Pericardium fibroblast (primary cell): ENCODE measurements at places on chromosomes 7 and 10. TPM values are rescaled to one million over a fixed set of nuclear protein-coding genes. Genes with fewer than 3 reads are reported as not detected.

NEUROG3 gene
- total RNA-seq, result not detected in 2 replicates

MRC1 gene
- 0.09 TPM in 1 of 2 replicates, not detected in the other for total RNA-seq

PDZD7 gene
- 0.35 and 1.4 TPM in 2 replicates for total RNA-seq

EVX1 gene
- not detected in 2 replicates for total RNA-seq

POLR2J2 gene
- total RNA-seq, result 0.23 TPM in 1 of 2 replicates, not detected in the other

COMTD1 gene
- 5.8 and 12.0 TPM in 2 replicates for total RNA-seq

ADCY1 gene
- total RNA-seq, result 0.23 and 1.9 TPM in 2 replicates

TMEM273 gene
- total RNA-seq, result not detected in 2 replicates

CHST15 gene
- total RNA-seq, result 7.3 and 20.4 TPM in 2 replicates

IQUB gene
- total RNA-seq, result under 0.01 and 0.94 TPM in 2 replicates

FFAR4 gene
- total RNA-seq, result not detected in 2 replicates

PTF1A gene
- not detected in 2 replicates for total RNA-seq

FZD8 gene
- total RNA-seq, result 11.7 and 15.7 TPM in 2 replicates

MMS19 gene
- total RNA-seq, result 75.6 and 88.4 TPM in 2 replicates
